Colonic mucosa (tissue), 4 donors: ENCODE measurements at places on chromosomes 7 and 10. TPM values are rescaled to one million over a fixed set of nuclear protein-coding genes. Genes with fewer than 3 reads are reported as not detected.

C10orf62 gene
- not detected for total RNA-seq

EPHA1 gene
- total RNA-seq, result 18.4 TPM

EPC1 gene
- total RNA-seq, result 30.9 TPM

HOXA11 gene
- 2.9 TPM for total RNA-seq

MRPS33 gene
- 77.3 TPM for total RNA-seq

SNX10 gene
- 4.9 TPM for total RNA-seq

RAB19 gene
- total RNA-seq, result 22.7 TPM

PDE1C gene
- total RNA-seq, result 1.2 TPM

CYP3A4 gene
- 1.4 TPM for total RNA-seq

ADAMTS14 gene
- total RNA-seq, result 0.93 TPM

MAP3K8 gene
- 6.8 TPM for total RNA-seq

FGFR2 gene
- total RNA-seq, result 25.6 TPM

FGL2 gene
- 6.4 TPM for total RNA-seq

UCMA gene
- total RNA-seq, result not detected

SHH gene
- 5.6 TPM for total RNA-seq

SPDYE6 gene
- not detected for total RNA-seq

MYO1G gene
- 3.6 TPM for total RNA-seq

TMEM178B gene
- 0.17 TPM for total RNA-seq

ZNF394 gene
- total RNA-seq, result 26.4 TPM

MINDY4 gene
- 4.2 TPM for total RNA-seq

EGFR gene
- 63.4 TPM for total RNA-seq

INHBA gene
- 0.19 TPM for total RNA-seq

TMEM139 gene
- total RNA-seq, result 27.2 TPM
